ENCODE measurements at places on chromosomes 11 and 22. TPM values are rescaled to one million over a fixed set of nuclear protein-coding genes. Genes with fewer than 3 reads are reported as not detected.

DNA sequence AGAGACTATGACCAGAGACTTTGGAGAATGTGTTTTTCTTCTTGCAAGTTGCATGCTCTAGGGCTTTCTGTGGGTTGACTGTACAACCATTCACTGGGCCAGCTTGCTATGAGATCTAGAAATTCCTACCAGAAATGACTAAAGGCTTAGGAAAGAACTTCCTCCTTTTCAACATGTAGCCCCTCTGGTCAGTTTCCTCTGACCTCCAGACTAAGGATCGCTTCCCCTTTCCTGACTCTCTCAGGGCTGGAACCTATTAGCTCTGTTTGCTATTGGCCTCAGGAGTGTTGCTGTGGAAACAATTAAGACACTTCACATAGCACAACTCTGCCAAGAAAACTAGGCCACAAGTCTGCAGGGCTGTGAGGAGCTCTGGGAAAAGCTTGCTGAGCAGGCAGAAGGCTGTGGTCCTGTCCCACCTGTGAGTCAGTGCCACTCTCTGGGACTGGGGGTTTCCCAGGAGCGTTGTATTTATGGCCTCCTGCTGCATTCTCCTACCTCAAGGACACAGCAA, 10.7 kb downstream of the CRY2 start:
- H3K36me3 ChIP-seq: peaks cover 6% of the 10 kb centered on the region
- H3K27ac ChIP-seq: no peak overlapping the region
- H3K4me1 ChIP-seq: no peaks in the 10 kb centered on the region
- no peak overlapping the region for H3K4me3 ChIP-seq
- DNase-seq: no peak

DNA sequence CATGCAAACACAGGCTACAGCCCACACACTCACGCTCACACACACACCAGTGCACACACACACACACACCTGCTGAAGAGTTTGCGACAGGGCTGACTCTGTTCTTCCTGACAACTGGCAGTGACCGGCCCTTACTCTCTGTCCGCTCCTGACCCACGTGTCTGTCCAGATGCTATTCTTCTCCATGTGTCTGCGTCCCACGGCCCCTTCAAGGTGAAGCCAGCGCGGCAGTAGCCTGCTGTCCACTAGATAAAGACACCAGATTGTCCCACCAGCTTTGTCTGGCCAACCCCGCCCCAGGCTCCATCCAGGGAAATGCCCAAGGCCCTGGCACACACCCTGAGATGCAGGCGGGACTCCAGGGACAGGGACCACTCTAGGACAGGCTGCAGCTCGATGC, 713.9 kb downstream of the BRD1 start:
- no peak overlapping the region for H3K4me3 ChIP-seq
- no peaks in the 10 kb centered on the region for H3K36me3 ChIP-seq
- no peaks in the 10 kb centered on the region for H3K4me1 ChIP-seq
- no peaks in the 10 kb centered on the region for H3K27me3 ChIP-seq
- H3K27ac ChIP-seq: no peak overlapping the region
- no peak for DNase-seq

MYBPC3 gene
- total RNA-seq: not detected

DNA sequence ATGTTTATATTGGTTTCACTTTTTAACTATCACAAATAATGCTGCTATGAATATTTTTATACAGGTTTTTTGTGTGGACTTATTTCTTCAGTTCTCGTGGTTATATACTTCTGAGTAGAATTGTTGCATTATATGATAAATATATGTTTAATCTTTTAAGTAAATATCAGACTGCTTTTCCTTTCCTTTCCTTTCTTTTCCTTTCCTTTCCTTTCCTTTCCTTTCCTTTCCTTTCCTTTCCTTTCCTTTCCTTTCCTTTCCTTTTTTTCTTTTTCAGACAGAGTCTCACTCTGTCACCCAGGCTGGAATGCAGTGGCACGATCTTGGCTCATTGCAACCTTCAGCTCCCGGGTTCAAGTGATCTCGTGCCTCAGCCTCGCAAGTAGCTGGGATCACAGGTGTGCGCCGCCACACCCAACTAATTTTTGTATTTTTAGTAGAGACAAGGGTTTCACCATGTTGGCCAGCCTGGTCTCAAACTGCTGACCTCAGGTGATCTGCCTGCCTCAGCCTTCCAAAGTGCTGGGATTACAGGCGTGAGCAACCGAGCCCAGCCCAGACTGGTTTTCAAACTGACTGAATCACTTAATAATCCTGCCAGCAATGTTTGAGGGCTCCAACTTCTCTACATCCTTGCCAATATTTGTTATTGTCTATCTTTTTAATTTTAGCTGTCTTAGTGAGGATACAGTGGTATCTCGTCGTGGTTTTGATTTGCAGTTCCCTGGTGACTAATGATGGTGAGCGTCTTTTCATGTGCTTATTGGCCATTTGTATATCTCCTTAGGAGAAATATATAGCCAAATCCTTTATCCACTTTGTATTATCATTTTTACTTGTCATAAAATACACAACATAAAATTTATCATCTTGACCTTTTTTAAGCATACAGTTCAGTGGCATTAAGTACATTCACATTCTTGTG, 21.9 kb downstream of the HTR3B start:
- H3K27me3 ChIP-seq: peaks cover 13% of the 10 kb centered on the region
- H3K4me3 ChIP-seq: peak overlapping the region; percentile 35
- no peak overlapping the region for H3K27ac ChIP-seq
- peaks cover 9% of the 10 kb centered on the region for H3K4me1 ChIP-seq

DNA sequence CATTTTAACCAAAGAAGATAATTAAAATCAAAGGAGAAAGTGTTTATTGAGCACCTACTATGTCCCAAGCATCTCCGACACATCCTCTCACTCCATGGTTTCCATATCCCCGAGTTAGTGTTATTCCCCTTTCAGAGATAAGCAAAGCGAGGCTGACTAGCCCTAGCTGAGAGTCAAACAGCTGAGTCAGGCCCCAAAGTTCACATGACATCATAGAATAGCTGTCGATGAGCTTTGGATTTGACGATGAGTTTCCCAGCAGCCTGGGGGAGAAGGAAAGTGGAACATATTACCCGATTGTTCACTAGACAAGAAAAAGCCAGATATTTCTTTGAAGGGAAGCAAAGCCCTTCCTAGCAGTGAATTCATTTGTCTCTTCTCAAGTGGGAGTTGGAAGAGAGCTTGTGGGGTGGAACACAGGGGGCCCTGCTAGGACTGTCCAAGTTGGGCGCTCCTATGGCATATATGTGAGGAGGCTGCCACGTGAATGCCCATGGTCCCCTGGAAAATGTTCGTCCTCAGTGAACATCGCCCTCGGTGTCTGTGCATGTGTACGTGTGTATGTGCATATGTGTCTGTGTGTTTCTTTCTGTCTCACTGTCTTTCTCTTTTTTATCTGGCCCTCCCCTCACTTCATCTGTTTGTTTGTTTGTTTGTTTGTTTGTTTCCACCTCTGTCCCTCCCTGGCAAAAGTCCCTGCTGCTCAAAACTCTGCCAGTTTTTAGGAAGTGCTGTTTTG, 493 bp upstream of the CYTH4 start:
- H3K36me3 ChIP-seq: no peaks in the 10 kb centered on the region
- no peak for DNase-seq
- H3K4me1 ChIP-seq: peaks cover 15% of the 10 kb centered on the region
- H3K27me3 ChIP-seq: peaks cover 42% of the 10 kb centered on the region

FOSL1 gene
- 69.8 TPM for total RNA-seq

DNA sequence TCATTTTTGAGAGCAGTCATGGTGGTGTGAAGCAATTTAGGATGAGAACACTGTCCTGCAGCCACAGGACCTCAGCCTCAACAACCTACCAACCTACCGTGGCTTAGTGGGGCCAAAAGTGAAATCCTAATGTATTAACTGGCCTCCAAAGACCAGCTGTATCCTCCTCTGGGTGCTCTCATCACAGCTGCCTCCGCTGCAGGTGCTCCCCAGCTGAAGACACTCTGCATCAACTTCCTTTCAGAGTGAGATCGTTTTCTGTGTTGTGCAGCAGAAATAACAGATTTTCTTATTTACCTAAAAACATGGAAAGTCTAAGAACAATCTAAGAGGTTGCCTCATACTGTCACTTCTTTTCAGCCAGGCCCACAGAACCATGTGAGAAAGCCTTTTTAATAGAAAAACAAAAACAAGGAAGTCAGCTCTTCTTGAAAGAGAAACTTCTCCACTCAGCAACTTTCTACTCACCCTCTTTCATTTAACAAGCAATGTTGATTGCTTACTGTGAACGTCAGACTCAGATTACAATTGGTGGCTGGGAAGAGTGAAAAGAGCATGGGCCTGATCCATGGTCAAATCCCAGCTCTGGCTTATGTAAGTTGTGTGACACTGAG, 136.1 kb downstream of the TENM4 start:
- peaks cover under 1% of the 10 kb centered on the region for H3K27me3 ChIP-seq
- no peaks in the 10 kb centered on the region for H3K36me3 ChIP-seq
- no peak for DNase-seq

OR51E1 gene
- not detected for total RNA-seq

CBX7 gene
- 10.5 TPM for total RNA-seq

- H3K27ac ChIP-seq: no peak overlapping the region
- H3K4me3 ChIP-seq: no peak overlapping the region
- peak; percentile 42 for DNase-seq
- H3K36me3 ChIP-seq: peaks cover 39% of the 10 kb centered on the region
- H3K27me3 ChIP-seq: no peaks in the 10 kb centered on the region
Measured at GRCh38 chr11:68584097-68584496, 100.2 kb upstream of the GAL start.

FERMT3 gene
- 16.6 TPM for total RNA-seq

DNA sequence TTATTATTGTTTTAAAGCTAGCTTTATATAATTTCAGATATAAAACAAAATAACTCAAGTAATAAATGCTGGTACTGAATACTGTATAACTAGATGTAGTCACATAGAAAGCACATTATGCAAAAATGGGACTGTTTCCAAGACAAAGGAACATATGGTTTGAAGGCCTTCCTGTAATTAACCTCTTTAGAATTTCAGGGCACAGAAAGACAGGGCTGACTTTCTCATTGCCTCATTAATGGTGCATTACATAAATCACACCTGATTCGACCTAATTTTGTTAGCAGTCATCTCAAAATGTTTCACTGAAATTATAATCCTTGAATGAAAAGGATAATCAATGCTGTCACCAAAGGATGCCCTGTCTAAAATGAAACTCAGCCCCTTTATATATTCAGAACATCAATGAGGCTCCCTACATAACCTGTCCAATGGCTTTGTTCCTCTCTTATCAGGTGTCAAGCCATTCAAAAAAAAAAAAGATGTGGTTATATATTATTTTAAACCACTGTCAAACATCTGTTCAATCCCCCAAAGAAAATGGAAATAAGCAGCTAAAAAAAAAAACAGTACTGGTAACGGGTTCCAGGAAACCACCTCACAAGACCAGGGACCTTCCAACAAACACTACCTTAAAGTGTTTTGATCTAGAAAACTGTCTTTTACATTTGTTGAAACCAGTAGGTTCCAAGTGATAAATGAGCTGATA, 77.4 kb downstream of the FAM168A start:
- no peak for DNase-seq
- no peak overlapping the region for H3K4me3 ChIP-seq
- H3K36me3 ChIP-seq: no peaks in the 10 kb centered on the region

- no peak overlapping the region for H3K4me3 ChIP-seq
- peak; percentile 1 for DNase-seq
- no peaks in the 10 kb centered on the region for H3K4me1 ChIP-seq
- H3K27ac ChIP-seq: no peak overlapping the region
- H3K36me3 ChIP-seq: no peaks in the 10 kb centered on the region
- H3K27me3 ChIP-seq: no peaks in the 10 kb centered on the region
Measured at GRCh38 chr11:132028380-132029240, 658.2 kb downstream of the NTM start.

FAM180B gene
- not detected for total RNA-seq

- no peak for DNase-seq
- no peak overlapping the region for H3K4me3 ChIP-seq
- no peaks in the 10 kb centered on the region for H3K36me3 ChIP-seq
- H3K4me1 ChIP-seq: no peaks in the 10 kb centered on the region
- H3K27me3 ChIP-seq: no peaks in the 10 kb centered on the region
Measured at GRCh38 chr22:46963672-46964545, 201.5 kb downstream of the TBC1D22A start.

GRCh38 chr22:17285656-17286055, 66.4 kb upstream of the ADA2 start:
- no peaks in the 10 kb centered on the region for H3K36me3 ChIP-seq
- no peaks in the 10 kb centered on the region for H3K4me1 ChIP-seq

SULT4A1 gene
- 7.9 TPM for total RNA-seq

DNA sequence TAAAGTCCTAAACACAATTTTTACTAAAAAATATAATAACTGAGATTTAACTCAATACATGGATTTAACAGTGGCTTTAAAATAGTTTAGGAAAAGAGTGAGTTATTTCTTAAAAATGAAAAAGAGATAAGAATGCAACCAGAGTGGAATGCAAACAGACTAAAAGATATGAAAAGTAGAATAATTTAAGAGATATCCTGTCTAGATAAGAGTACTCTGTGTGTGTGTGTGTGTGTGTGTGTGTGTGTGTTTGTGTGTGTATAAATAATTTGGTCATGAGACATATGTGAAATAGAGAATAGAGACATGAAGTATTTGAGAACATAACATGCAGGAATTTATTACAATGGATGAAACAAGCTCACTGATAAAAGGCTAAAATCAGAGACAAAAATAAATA, 986.9 kb upstream of the CHORDC1 start:
- no peak overlapping the region for H3K4me3 ChIP-seq
- H3K36me3 ChIP-seq: no peaks in the 10 kb centered on the region
- H3K4me1 ChIP-seq: no peaks in the 10 kb centered on the region
- no peak overlapping the region for H3K27ac ChIP-seq
- DNase-seq: no peak

GRCh38 chr11:79570104-79570503, 129.3 kb upstream of the TENM4 start:
- no peaks in the 10 kb centered on the region for H3K36me3 ChIP-seq
- H3K4me3 ChIP-seq: no peak overlapping the region

DNA sequence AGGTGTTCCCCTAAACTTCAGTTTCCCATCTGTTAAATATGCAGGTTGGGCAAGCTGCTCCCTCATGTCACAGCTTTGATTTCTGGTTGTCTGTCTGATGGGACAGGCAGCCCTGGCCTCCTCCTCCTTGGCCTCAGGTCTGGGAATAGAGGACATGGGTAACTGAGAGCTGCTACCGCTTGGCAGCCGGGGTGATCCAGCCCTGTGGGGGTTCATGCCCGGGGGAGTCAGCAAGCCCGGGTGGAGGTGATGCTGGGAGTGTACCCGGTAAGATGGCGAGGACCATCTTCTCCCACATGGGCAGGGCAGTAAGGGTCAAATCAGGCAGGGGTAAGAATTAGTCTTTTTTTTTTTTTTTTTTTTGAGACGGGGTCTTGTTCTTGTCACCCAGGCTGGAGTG, 845.0 kb downstream of the TBC1D22A start:
- H3K27ac ChIP-seq: no peak overlapping the region
- H3K4me3 ChIP-seq: no peak overlapping the region
- H3K27me3 ChIP-seq: no peaks in the 10 kb centered on the region
- H3K4me1 ChIP-seq: no peaks in the 10 kb centered on the region
